ENCODE measurements at places on chromosomes 12 and 14.

DNA sequence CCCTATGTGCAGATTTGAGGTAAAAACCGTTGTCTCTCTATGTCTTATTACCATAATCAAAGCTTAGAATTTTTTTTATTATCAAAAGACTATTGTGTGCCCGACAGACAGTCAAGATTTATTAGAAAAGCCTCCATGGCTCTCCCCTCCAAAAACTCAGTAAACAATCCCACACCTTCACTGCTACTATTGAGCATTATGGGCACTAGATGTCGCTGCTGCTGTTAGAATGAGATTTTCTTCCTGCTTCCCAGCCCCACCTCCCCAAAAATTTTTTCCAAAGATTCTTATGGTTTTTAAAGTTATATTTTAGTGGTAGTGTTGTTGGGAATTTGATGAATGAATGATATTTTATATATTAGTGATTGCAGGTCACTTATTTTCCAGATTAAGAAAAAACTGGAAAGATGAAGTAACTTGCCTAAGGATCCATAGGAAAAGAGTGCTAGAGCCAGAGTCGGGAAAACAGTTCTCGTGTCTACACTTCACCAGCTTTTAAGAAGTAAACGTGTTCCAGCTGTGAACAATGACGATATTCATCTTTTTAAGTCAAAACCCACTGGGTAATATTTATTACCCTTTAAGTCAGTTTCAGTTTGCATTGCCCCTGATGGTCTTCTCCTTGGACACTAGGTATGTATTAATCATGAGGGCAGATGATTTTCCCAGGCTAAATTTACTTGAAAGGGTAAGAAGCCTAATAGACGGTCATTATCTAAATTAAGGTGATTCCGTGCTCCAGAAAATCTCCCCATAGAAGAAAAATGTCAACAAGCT is 12.2 kb upstream of the FOXG1 start:
- no peak for DNase-seq

DNA sequence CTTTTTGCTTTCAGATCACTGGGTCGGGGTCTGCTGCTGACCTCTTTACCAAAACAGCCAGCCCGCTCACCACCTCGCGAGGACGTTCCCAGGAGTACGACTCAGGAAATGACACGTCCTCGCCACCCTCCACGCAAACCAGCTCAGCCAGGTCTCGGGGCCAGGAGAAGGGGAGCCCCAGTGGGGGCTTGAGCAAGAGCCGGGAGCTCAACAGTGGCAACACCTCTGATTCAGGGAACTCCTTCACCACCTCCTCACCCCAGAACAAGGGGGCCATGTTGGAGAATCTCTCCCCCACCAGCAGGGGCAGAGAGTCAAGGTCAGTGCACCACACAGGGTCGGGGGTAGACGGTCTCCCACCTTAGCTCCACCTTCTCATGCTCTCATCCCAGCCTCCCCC is 33.4 kb upstream of the HSPB8 start:
- DNase-seq: no peak

DNA sequence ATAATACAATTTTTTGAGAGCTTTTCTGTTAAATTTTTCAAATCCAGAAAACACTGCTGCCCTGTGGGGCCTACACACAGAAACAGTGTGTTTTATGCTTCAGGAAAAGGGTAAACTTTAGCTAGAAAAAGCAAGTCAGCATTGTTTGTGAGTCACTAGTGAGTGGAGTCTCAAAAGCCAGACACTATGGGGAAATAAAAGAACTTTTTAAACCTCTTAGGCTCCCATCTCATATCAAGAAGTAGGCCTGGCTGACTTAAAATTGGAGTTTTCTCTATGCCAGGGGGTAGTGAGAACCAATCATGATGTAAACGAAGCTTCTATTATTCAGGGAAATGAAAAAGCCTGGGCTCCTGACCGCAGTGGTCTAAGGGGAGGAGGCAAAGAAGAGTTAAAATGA is 12.6 kb downstream of the GPR65 start:
- no peak for DNase-seq

- no peak for DNase-seq
These were observed 4.2 kb upstream of the TRHDE start for GRCh38 chr12:72267974-72268373.

DNA sequence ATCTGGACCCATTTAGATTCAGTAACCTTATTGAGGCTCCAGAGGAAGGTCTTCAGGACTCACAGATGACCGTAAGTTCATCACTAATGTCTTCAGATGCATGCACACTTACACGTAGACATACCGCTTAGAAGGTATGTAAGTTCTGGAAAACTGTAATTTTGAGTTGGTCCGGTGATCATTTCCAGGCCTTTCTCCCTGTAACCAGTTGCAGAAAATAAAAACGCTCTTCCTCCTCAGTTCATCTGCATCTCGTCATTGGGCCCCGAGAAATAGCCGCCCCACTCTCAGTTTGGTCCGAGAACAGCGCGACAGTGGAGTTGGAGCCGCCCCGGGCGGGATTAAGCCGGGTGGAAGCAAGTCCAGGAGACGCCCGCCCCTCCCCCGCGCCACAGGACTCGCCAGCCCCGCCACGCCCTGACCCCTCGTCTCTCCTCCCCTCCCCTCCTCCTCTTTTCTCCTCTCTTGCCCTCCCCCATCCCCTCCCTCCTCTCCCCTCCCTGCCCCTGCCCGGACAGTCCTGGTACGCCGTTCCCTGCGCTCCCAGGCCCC is 83.7 kb downstream of the TNFAIP2 start:
- no peak for DNase-seq

Data from activated CD4-positive, alpha-beta T cell treated with anti-CD3 and anti-CD28 coated beads, Interleukin-2, amount 50 U/mL, for 1 hour (primary cell).